Naive thymus-derived CD4-positive, alpha-beta T cell (primary cell): ENCODE measurements at places on chromosomes 16 and 17. TPM values are rescaled to one million over a fixed set of nuclear protein-coding genes. Genes with fewer than 3 reads are reported as not detected.

Gene HBM
- not detected for total RNA-seq

- no peak for DNase-seq
These were observed 765 bp downstream of the KRT19 start for GRCh38 chr17:41527063-41528023.

- DNase-seq, result no peak
These were observed 5.2 kb upstream of the ATP6V0A1 start for GRCh38 chr17:42453439-42453838.

GRCh38 chr17:3534881-3535252, 22.7 kb downstream of the TRPV3 start:
- no peak for DNase-seq

DNA sequence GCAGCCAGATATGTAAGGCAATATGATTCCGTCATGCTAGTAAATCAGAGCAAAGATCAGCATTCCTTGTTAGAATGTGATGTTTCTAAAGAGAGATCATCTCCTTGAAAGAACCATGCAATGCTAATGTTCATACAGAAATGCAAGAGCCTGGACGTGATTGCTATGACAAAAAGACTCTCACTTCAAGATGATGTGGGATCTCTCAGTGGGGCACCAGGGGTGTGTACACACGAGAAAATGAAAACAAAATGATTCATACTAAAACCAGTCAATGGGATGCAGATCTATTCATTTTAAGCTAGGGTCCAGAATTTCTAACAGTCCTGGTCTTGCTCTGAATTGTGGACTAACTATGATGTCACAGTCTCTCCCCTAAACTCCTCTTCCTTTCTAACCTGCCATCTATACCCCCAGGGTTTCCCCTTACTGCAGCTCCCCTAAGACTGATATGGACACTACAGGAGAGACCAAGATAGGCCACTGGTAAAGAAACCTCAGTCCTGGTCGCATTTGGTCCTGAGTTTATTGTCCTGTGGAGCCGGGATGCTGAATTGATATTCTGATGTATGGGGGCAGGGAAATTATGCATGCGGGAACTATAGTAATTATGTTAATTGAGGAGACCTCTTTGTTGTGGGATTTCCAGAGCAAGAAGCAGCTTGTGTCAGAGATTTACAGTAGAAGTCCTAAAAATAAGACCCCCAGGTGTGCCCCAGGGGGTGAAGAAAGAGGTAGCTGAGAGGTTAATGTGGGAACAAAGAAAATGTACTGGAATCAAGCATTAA, 179.0 kb downstream of the PMP22 start:
- DNase-seq, result no peak

GRCh38 chr17:80594431-80595269, 50.0 kb downstream of the RPTOR start:
- DNase-seq, result no peak
